ENCODE measurements at places on chromosomes 5 and 9. TPM values are rescaled to one million over a fixed set of nuclear protein-coding genes. Genes with fewer than 3 reads are reported as not detected.

DNA sequence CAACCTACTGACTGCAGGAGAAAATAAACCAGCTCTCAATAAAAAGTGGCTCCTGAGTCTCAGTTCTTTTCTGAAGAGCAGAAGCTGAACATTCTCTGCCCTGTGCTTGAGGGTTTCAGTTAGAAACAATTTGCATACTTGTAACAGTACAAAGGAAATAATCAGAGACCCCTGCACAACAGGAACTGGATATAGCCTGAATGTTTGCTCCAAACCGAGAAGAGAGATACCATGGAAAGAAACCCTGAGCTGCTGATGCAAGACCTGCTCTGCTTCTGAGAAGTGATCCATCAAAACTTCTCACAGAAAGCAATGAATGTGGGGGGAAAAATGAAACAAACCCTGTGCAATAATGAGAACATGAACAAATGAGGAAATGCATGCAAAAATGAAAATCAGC lies 592.9 kb downstream of the SEMA5A start:
- no peak for DNase-seq

- no peak for DNase-seq
Measured at GRCh38 chr5:82509762-82510161, 231.6 kb upstream of the RPS23 start.

TXNDC8 gene
- not detected for total RNA-seq

DNA sequence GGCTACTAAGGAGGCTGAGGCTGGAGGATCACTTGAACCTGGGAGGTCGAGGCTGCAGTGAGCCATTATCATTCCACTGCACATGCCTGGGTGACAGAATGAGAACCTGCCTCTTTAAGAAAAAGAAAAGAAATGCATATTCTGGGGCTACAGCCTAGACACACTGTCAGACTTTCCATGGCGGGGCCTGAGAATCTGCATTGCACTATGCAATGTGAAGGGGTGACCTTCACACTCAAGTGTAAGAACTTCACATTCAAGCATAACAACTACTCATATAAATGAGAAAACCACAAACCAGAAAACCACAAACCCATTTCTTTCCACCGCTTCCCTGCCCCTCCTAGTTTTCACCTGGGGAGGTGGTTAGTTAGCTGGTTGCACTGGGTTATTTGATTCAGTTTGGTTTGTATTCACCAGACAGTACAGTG lies 18.0 kb upstream of the FBP2 start:
- DNase-seq = no peak

GRCh38 chr9:73081979-73082657 lies 69.5 kb upstream of the ANXA1 start:
- peak; percentile 44 for DNase-seq

- DNase-seq = no peak
Measured at GRCh38 chr9:137303151-137303892, 1.3 kb upstream of the NRARP start.

FABP6 gene
- 4.5 TPM for total RNA-seq

DNA sequence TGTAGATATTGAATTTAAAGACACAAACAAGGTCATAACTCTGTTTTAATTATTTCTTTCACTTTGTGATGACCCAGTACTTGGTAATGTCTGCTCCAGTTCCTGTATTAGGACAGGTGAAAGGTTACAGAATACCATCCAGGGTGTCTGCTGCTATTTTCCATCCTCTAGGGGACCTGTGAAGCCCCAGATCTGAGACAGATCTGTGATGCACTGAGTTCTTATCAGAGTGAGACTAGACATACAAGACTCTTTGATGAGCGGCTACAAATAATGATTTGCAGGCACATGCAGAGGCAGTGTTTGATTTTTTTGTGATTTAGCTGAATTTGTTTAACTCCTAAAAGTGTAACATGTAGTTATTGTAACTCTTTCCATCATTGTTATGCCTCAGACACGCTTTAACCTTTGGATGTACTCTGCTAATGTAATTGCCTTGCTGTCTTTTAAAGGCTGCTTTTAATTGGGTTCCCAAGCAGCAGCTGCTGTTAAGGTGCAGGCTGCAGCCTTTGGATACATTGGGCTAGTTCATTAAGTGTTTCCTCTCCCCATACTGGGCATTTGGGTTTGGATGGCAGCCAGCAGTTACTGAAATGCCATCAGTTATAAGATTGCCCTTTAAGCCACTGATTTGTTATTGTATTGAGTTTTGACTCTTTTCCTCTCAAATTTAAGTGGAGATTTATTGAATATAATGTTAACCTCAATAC lies 63.3 kb downstream of the RASGRF2 start:
- no peak for DNase-seq

GRCh38 chr5:113050721-113051382 lies 74.3 kb downstream of the DCP2 start:
- no peak for DNase-seq

- no peak for DNase-seq
Measured at GRCh38 chr5:179258001-179258921, 87.0 kb downstream of the ADAMTS2 start.

GRCh38 chr5:126837906-126838539 lies 61.1 kb downstream of the LMNB1 start:
- no peak for DNase-seq

DNA sequence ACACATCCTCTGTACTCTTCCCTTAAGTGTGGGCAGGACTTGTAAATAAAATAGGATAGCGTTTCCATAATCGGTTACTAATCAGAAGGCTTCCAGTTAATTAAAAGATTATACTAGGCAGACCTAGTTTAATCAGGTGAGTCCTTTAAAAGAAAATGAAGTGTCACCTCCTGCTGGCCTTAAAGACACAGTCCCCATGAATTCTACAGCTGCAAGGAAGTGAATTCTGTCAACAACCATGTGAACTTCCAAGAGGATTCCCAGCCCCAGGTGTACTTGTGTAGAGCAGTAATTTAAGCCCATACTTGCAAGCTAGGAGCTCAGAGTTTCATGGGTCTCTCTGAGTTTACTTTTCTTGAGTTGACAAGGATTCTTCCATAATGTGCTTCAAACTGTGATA lies 918.3 kb downstream of the DTWD2 start:
- DNase-seq = no peak

GRCh38 chr5:85591311-85591710 lies 1026.4 kb upstream of the COX7C start:
- DNase-seq = no peak

DNA sequence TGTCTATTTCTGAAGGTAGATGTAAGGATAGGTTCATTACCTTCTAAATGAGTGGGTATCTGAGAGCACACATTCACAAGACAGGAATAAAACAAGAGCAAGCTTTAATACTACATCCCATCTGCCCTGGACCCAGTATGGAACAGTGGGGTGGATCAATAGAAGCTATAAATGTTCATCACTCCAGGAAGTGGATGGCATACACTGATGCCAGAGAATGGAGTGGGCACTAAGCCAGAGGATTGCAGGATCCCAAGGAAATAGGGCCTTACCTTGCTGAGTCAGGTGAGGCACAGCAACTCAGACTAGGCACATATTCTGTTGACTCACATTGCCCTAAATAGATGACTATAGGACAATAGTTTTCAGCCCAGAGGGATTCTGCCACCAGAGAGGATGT lies 21.3 kb upstream of the COX7C start:
- DNase-seq = no peak

DNA sequence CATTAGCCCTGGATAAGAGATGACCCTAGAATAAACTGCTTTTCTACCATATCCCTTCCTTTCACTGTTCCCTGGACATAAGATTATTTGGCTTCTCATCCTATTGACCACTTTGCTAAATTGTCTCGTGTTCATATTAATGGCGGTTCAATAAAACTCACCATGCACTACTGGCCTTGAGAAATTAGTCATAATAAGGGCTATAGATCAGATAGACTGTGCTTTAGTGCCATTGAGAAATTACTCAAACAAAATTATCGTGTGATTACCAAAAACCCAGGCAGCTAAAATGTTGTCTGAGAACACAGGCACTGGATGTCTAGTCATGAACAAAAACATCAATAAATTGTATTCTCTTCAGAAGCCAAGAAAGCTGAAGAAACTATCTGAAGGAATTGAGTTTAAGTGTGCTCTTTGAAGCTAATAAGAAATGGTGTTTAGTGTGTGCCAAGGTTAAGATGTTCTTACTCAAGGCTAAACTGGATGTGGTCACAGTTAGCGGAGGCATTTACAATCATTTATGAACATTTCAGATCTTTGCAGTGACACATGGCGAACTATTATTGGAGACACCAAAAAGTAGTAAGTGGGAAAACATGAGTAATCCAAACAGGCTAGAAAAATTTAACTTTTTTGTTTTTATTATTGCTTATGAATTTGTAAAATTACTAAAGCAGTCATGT lies 460.4 kb upstream of the RORB start:
- DNase-seq = no peak

- DNase-seq = no peak
Measured at GRCh38 chr9:129322641-129323375, 144.7 kb upstream of the IER5L start.

SYK gene
- 2.0 TPM for total RNA-seq

DNA sequence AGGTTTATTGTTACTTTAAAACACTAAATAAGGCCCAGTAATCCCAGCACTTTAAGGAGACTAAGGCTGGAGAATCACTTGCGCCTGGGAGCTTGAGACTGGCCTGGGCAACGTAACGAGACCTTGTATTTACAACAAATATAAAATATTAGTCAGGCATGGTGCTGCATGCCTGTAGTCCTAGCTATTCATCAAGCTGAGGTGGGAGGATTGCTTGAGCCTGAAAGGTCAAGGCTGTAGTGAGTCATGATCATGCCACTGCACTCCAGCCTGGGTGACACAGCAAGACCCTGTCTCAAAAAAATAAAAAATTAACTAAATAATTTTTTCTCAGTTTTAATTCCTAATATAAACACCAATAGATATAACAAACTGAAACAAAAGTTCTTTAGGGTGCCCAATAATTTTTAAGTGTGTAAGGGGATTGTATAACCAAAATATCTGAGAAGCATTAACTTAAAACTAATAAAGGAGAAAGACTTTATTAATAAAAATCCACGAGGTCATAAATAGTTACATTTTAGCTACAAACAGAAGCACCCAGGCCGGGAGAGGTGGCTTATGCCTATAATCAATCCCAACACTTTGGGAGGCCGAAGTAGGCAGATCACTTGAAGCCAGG lies 32.7 kb downstream of the FAM13B start:
- no peak for DNase-seq

DNA sequence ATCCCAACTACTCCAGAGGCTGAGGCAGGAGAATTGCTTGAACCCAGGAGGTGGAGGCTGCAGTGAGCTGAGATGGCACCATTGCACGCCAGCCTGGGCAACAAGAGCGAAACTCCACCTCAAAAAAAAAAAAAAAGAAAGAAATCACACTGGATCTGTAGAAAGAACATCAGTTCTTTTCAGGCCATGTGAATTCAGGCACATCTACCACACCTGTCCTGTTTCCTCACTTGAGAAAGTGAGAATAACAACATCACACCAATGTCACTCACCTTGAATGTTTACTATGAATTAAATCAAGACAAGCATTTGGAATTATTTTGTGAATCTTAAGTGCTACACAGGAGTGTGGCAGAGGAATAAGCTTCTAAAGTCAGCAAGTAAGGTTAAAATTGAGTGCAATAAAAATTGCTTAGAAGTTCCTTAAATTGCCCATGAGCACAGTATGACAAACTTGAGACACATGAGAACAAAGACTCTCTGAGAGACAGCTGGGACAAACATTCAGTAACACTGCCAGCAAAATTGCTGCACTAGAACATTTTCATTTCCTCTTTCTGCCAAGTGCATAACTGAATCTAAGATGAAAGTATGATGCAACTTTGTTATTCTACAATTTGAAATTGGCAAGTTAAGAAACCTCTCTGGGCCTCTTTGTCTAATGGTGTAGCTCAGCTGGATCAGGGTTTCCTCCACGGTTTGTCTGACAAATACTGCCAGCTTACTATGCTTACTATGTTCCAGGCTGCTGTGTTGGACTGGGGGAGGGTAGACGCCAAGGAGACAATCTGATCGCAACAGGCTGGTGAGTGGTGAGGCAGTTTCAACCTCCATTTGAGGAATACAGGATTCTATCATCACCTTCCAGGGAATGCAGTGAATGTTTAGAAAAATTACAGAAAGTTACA lies 1.9 kb upstream of the RIC1 start:
- DNase-seq = peak; percentile 19

DNA sequence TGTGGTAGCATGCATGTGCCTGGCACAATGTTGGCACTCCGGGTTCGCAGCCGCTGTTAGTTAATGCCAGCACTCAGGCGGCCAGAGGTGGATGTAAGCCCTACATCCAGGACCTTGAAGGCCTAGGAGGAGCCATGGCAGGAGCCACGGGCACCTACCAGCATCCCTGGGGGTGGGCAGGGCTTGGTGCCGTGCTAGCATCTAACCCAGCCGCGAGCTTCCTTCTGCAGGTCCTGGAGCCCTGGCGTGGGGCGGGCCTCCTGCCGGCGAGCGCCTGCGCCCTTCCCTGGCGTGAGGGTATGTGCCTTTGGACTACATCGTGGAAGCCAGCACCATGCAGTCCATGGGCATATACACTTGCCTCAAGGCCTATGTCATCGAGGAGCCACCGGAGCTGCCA lies 53.8 kb downstream of the COL27A1 start:
- DNase-seq = no peak

GRCh38 chr9:92722386-92723298 lies 42.0 kb downstream of the BICD2 start:
- no peak for DNase-seq

NUTM2G gene
- total RNA-seq = not detected

- DNase-seq = no peak
Measured at GRCh38 chr9:105091004-105091640, 153.3 kb upstream of the SLC44A1 start.

- no peak for DNase-seq
Measured at GRCh38 chr5:114174837-114175236, 187.0 kb upstream of the KCNN2 start.

SNX18 gene
- 24.9 TPM for total RNA-seq

DNA sequence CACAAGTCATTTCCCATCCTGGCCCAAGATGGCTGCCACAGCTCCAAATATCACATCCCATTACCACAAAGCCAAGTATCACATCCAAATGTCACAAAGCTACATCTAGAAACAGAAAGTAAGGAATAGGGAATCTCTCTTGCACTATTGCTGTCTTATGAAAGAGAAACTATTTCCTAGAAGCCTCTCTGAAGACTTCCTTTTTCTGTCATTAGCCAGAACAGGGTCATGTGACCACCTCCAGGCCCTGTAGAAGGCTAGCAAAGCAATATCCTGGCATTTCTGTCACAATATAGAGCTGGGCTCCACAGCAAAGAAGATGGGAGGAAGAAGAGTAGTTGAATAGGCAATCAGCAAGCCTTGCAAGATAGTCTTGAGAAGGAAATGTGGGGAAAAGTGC lies 99.2 kb downstream of the SH3TC2 start:
- DNase-seq = no peak

DNA sequence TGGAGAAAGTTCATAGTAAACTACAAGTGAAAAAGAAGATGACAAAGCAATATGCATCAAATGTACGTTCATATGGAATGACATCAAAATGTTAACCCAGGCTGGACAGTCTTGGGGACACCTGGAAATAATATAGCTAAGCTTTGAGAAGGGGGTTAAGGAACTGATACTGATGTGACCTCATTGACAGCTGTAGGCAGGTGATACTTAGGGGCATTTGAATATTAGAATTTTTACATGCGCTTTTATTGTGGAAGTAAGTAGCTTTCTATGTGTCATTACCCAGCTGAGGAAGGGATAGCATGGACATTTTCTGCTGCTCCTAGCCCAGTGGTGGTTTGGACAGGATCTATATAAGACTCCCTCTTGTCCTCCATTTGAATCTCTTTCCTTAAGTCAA lies 299.7 kb downstream of the CWC27 start:
- DNase-seq = no peak
